Neural crest cell (in vitro differentiated cells): ENCODE measurements at places on chromosomes 6 and 20. TPM values are rescaled to one million over a fixed set of nuclear protein-coding genes. Genes with fewer than 3 reads are reported as not detected.

Gene HLA-DQA1
- not detected in 2 replicates for total RNA-seq

- DNase-seq, result no peak
Observed at GRCh38 chr6:136158387-136158821, 91.7 kb downstream of the MTFR2 start.

GRCh38 chr20:63900413-63900812 is 5.5 kb downstream of the DNAJC5 start:
- no peak for DNase-seq

Gene RAD21L1
- not detected in 2 replicates for total RNA-seq

DNA sequence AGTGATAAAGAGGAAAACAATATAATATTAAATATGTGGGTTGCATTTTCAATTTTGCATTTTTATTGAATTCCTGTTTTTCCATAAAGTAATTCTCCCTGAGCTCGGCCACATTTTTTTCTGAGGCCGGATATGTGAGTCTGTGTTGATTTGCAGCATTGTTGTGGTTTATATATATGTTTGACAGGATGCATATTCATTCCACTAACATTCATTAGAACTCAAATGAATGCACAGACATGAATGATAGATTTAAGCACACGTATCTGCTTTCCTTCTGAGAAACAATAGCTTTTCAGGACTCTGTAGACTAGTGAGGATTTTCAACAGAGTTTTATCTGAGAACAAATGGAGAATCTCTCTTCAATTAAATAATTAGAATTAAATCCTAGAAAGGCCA is 10.6 kb upstream of the EXOC2 start:
- no peak for DNase-seq

DNA sequence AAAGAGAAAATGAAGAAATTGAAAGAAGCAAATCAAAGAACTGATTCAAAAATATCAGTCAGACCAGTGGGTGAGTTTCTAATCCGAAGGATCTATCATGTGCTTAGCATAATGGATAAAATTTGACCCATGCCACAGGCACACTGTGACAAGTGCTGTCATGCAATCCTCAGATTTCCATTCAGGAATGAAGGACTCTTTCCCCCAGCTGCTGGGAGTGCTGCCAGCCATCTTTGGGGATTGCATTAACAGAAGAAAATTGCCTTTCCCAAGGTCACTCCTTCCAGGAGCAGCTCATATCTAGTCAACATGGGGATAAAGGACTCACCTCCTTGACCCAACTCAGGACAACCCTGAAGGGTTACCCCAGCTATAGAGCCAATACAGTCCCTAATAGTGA is 316.7 kb upstream of the TBX18 start:
- no peak for DNase-seq

DNA sequence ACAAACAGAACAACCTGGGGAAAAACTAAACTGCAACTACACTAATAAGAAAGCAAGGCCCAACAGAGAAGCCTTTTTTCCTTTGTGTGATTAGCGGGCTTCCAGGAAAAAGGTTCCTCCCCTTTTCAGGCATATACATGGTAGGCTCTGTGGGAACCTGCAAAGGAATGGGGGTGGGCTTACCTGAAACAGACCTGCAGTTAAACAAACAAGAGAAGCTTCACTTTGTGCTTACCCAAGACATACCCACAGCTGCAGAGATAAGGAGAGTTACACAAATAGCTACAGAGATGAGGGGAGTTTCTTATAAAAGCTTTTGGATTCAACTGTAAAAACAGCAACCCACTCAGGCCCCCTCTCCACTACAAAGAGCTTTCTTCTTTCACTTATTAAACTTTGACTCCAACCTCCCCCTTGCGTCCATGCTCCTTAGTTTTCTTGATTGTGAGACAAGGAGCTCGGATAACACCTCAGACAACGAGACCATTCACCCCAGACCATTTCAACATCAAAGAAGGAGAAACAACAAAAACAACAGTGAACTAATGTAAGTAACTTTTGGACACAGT is 30.9 kb downstream of the RNF146 start:
- DNase-seq, result no peak

- no peak for DNase-seq
Observed at GRCh38 chr6:25250878-25251277, 28.3 kb upstream of the CARMIL1 start.

DNA sequence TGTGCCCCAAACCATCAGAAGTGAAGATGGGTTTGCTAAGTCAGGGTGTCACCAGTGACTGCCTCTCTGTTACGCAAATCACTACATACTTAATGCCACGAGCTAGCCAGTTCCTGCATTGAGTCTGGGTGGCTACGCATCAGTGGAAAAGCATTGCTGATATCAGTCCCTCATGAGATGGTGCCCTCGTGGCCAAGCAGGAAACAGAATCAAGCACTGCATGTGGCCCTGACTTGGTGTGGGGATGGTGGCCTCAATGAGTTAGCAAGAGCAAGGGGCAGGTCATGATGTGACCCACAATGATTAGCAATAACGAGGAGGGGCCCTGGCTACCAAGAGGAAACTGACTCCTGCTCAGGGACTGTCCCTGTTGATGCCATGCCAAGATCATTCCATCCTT is 51.6 kb upstream of the FNDC1 start:
- no peak for DNase-seq

DNA sequence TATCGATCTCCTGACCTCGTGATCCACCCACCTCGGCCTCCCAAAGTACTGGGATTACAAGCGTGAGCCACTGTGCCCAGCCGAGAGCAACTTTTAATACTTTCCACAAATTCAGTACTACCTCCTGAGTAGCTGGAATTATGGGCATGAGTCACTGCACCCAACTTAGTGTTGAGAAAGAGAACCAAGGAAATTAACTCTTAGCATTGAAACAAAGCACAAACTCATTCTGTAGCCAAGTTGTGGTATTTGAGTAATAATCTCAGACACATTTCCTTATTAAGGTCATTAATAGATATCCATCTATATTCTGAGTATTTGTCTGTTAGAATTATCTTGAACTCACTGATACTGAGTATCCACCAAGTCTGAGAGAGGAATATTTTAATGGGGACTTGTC is 14.3 kb upstream of the ELOVL2 start:
- no peak for DNase-seq

Gene LTB
- not detected in 2 replicates for total RNA-seq

Gene LRRC73
- total RNA-seq, result 2.1 and 2.7 TPM in 2 replicates

- no peak for DNase-seq
Observed at GRCh38 chr6:5345324-5345723, 84.0 kb downstream of the FARS2 start.

Gene CD40
- total RNA-seq, result 4.2 and 4.8 TPM in 2 replicates

GRCh38 chr6:125773387-125774341 is 17.1 kb upstream of the NCOA7 start:
- no peak for DNase-seq

GRCh38 chr20:41261790-41262717 is 55.5 kb downstream of the ZHX3 start:
- no peak for DNase-seq

- peak; percentile 30 for DNase-seq
Observed at GRCh38 chr6:14129575-14129974, 12.0 kb downstream of the CD83 start.

DNA sequence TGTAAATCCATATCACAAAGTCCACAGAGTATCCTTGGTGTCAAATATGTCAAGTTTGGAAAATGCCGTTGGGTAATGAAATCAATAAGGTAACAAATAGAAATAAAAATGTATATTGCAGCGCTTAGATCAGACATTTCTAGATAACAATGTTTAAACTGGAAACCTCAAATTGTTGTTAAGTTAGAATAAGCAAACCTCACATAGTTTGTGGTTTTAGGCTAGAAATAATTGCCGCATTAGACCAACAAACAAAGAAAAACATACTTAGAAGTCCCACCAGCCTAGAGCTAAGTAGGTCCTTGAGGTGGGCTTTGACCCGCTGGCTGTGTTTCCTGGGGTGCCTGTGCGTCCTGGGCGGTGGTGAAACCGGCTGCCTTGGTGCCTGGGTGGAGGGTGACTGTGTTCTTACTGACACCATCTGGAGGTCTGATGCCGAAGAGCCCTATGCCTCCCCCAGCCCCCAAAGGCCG is 71.4 kb downstream of the DACT2 start:
- no peak for DNase-seq

Gene CST7
- not detected in 2 replicates for total RNA-seq
